ENCODE measurements at places on chromosomes 4 and X.

GRCh38 chr4:77189412-77189811 is 32.4 kb downstream of the CCNG2 start:
- no peak for DNase-seq

DNA sequence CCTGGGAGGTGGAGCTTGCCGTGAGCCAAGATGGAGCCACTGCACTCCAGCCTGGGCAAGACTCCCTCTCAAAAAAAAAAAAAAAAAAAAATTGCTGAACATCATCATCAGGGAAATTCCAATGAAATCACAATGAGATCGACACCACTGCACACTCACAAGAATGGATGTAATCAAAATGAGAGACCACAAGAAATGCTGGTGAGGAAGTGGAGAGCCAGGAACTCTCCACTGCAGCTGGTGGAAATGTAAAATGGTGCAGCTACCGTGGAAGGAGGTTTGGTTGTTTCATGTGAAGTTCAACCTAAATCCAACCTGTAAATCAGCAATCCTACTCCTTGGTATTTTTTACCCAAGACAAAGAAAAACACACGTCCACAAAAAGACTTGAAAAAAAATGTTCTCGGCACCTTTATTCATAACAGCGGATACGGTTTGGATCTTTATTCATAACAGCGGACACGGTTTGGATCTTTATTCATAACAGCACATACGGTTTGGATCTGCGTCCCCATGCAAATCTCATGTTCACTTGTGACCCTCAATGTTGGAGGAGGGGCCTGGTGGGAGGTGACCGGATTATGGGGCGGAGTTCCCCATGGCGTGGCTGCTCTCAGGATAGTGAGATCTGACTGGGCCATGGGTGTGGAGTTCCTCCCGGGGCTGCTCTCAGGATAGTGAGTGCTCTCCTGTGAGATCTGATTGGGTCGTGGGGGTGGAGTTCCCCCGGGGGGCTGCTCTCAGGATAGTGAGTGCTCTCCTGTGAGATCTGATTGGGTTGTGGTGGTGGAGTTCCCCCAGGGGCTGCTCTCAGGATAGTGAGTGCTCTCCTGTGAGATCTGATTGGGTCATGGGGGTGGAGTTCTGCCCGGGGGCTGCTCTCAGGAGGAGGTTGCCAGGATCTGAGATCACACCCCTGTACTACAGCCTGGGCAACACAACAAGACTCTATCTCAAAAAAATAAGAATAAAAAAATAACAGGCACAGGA is 7.7 kb downstream of the GAK start:
- peak; percentile 74 for DNase-seq

GRCh38 chrX:17826609-17827496 is 34.2 kb downstream of the RAI2 start:
- no peak for DNase-seq

DNA sequence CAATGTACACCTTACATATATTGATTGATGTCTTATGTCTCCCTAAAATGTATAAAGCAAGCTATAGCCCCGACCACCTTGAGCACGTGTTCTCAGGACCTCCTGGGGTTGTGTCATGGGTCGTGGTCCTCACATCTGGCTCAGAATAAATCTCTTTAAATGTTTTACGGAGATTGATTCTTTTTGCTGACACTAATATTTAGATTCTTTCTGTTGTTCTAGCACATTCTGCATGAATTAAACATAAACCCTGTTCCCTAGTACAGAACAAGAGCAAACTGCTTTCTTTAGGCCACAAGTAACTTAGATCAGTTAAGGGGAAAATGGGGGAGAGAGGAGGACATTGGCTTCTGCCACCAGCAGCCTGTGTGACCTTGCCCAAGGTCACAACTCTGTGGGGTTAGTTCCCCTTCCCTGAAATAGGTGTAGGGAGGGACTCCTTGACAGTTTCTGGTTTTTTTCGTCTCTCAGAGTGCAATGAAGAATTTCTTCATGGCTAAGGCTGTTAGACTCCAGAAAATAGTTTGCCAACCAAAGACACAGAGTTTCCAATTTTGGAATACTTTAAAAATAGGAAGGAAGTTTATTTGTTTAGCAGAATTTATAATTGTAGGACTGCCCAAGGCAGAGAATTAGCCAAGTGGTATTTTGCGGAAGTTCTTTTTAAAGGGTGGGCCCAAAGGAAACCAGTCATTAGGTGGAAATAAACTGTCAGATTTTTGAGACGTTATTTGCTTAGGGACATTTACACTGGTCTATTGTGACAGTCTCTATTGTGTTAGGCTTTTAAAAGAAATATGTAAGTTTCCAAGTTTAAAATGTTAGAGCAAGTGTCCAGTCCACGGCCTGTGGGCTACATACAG is 29.4 kb downstream of the PTTG2 start:
- DNase-seq = no peak

DNA sequence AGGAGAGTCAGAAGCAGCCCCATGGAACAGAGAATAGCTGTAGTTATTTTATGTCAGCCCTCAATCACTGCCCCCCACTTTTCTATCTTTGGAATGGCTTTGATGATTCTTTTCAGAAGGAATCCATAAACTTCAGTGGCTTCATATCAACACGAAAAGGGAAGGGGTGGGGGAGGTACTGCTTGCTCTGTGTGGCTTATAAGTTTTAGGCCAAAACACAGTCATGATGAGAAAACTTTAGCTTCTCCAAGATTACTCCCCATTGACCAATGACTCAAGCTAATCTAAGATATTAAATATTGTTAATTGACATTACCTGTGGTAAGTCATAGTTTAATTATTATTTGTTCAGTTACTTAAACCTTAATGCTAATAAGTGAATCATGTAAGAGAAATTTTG is 669.6 kb upstream of the FAM241A start:
- no peak for DNase-seq

- no peak for DNase-seq
These were observed 581 bp downstream of the DNAJB14 start for GRCh38 chr4:99945718-99946355.

GRCh38 chr4:46254788-46255187 is 130.9 kb upstream of the GABRG1 start:
- no peak for DNase-seq

DNA sequence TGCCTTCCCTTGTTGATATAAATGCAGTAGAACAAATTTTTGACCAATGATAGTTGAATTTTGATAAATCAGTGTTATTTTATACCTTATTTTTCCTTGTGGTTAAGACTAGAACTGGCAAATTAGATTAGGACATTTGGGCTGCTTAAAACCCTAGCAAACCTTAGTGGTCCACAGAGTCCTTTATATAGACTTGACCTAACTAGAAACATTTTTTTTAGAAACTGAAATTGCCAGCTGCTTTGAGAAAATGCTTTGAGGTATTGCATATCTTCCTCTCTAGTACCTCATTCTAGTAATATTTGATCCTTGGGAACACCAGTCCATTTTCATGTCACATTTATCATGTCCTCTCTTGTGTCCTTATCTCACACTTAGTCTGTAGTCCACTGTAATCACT is 580.3 kb downstream of the FSTL5 start:
- no peak for DNase-seq

DNA sequence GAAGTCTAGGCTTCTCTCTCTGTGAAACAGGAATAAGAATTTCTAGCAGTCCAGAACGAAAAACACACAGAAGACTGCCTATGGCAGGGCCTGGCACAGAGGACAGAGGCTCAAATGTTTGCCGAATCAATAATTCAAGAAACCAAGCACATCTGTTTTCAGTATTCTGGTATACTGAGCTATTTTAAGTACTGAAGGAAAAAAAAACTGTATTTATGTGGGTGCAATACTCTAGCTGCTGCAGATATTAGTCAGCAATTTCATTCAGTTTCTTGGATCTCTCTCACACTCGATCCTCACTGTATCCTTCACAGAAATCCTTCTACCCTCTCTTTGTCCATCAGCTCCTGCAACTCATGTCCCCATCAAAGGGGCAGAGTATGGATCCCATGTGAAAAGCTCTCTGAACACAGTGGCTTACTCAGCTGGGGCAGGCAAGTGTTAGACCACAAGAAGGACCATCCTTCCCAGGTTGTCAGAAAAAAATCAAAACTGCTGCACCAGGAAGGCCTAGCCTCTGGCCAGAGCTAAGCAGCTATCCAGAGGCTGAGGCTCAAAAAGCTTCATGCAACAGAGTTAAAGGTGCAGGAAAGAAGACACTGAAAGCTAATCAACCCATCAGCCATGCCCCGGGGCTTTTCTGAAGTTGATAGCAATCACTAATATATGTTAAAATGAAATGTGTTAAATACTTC is 9.1 kb upstream of the USO1 start:
- DNase-seq = no peak

Data from NCI-H526 treated with DMSO at 0.1 percent for 48 hours (cell line).